ENCODE measurements at places on chromosomes 2 and 18.

- no peak for DNase-seq
These were observed 245.4 kb downstream of the METTL4 start for GRCh38 chr18:2325933-2326332.

DNA sequence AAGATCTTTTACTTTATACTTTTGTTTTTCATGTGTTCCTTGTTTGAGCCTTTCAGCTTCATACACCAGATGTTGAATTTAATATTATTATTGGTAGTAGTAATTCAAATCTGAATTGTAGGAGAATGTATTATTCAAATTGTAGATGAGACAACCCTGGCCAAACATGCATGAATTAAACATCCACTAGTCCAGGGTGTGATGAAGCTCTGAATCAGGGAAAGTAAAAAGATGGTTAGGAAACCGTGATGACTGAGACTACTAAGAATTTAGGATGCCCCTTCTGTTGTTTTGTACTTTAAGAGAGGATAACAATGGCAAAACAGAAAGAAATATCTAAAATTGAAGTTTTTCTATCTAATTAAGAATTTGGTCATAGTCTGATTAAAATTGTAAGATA lies 227.8 kb upstream of the CDH2 start:
- DNase-seq = no peak

DNA sequence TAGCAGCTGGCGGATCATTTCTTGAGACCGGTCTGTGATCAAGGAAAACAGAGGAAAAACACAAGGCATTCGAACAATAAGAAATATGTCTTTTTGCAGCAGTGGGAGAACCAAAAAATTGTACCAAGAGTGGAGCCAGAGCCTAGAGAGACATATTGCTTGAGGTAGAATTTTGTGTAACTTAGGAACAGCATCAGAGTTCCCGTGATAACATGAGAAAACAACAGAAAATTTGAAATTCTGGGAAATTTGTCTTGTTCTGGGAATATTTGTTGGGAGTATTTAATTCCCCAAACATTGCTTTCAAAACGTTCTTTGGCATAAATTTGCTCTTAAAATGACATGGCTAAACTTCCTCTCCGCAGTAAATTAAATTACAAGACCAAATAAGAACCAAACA lies 267.5 kb downstream of the GPD2 start:
- no peak for DNase-seq

GRCh38 chr2:168457190-168457895 lies 1.3 kb downstream of the CERS6 start:
- DNase-seq = no peak

DNA sequence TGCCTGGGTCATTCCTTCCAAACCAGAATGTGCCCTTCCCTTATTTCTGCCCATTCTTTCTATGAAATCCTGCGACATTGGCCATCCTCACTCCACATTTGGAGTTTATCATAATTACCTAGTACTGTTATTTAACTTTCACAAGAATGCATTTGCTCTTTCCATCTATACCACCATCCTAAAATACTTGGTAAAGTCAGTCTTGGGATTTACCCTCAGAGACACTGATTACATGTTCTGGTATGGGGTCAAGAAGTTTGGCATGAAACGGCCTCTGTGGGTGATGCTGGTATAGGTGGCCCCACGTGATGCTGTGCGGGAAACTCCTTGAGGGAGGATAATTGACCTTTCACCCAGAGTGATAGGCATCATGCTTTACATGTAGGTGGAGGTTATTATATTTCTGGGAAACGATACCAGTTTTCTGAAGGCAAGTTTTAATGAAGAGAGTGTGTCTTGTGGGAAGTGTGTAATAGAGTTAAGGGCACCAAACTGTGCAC lies 123.5 kb downstream of the FMNL2 start:
- no peak for DNase-seq

- DNase-seq = no peak
These were observed 73.9 kb upstream of the SIX2 start for GRCh38 chr2:45083175-45083574.

GRCh38 chr18:3604498-3605408 lies 154.8 kb downstream of the TGIF1 start:
- DNase-seq = peak; percentile 80

DNA sequence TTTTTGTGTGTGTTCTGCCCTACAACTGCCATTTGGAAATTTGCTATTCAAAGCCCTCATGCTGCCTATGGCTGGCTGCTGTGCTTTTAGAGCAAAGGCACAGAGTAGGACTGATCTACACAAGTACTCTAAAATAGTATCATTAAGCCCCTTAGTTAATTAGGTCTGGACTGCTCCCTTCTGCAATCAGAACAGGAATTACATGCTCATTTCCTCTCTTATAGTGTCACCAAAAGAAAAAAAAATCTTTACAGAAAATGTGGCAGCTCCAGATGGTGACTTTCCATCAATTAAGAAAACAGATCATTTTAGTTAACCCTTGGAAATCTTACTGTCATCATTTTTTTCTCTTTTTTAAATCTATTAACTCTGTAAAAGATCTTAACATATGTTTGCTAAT lies 337.5 kb downstream of the RIT2 start:
- DNase-seq = no peak

DNA sequence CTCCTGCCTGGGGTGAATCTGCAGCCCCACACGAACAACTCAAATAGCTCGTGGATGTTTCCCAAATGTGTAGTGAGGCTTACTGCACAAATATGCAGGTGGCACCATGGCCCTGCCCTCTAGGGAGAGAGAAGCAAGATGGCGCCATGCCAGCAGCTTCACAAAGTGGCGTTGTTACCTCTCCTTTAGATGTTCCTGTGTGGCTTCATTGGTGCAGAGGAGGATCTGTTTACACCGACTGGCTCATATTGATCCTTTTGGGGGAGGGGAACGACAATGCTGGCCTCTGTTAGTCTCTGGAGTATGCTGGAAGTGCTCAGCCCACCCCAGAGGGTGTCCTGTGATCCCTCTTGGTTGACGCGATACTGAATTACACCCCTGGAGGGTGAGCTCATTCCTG lies 99.5 kb upstream of the GATA6 start:
- no peak for DNase-seq

GRCh38 chr2:25286025-25286400 lies 55.7 kb downstream of the DNMT3A start:
- DNase-seq = no peak

DNA sequence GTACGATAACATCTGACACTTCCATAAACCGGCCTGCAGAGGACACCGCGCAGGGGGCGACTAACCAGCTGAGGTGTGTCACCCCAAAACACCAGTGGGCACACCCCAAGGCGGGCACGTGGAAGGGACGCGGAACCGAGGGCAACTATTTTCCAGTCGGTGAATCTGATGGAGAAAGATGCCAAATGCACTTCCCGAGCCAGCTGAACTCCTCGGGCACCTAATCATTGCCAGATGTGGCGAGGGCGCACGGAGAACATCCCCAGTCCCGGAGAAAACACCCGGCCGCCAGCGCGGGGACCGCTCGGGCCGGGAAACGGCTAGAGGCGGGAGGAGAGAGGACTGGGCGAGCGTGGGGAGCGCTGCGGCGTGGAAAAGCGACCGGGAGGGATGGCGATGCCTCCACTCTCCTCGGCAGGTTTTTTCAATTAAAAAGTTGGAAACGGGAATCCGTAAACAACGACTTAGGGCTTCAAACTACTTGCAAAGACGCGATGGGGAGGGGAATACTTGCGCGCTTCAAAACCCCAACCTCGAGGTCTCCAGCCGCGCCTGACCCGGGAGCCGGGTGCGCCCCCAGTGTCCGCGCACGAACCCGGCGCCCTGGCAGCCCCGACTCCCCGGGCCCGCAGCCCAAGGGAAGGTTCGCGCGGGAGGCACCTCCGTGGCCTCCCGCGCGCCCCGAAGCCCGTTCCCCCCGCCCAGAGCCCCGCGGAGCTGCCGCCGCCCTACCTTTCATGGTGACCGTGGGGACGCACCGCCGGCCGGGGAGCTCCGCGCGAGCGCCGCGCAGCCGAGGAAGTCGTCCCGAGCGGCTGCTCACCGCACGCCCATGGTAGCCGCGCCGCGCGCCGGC lies 497 bp downstream of the COLEC12 start:
- DNase-seq = no peak

DNA sequence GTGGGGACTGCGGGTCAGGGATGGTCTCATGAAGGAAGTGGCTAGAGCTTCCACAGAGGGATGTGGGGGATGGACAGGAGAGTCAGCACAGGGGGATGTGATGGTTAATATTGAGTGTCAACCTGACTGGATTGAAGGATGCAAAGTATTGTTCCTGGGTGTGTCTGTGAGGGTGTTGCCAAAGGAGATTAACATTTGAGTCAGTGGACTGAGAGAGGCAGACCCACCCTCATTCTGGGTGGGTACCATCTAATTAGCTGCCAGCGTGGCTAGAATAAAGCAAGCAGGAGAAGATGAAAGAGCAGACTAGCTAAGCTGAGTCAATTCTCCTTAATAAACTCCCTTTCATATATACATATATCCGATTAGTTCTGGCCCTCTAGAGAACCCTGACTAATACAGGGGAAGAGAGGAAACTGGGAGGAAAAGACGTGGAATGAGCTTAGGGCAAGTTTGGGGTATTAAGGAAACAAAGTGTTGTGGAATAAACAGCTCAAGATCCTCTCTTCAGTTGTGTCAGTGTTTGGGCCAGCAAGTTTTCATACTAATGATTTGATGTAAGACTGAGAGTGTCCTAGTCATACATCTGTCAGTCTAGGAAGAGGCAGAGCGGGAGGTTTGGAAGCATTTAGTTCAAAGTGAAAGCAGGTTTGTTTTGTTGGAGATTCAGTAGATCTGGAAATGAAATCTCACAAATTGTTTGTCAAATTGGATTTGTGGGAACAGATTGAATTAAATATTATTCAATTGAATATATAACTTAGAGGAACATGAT lies 135.2 kb upstream of the NT5C1B start:
- no peak for DNase-seq

GRCh38 chr2:68466361-68466777 lies 725 bp downstream of the FBXO48 start:
- peak; percentile 20 for DNase-seq

- DNase-seq = no peak
These were observed 2.5 kb downstream of the CHN1 start for GRCh38 chr2:175002547-175003274.

GRCh38 chr2:74560591-74560990 lies 6.1 kb downstream of the DOK1 start:
- DNase-seq = peak; percentile 52

DNA sequence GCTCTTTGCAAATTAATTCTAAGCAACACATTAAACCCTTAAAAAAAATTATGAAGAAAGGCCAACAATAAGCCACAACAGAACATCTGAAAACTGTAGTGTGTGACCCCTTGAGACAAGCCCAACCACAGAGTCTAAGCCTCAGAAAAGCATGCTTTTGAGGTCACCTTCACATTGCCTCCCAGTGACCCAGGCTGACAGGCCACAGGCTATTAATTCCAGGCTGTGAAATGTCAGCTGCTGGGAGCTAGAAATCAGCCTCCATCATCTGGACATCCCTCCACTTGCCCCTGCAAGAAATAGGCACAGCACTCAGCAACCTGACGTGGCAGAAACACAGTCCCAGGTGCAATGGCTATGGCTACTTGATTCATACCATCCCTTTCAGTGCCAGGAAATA lies 179.4 kb upstream of the ZFP36L2 start:
- DNase-seq = no peak

DNA sequence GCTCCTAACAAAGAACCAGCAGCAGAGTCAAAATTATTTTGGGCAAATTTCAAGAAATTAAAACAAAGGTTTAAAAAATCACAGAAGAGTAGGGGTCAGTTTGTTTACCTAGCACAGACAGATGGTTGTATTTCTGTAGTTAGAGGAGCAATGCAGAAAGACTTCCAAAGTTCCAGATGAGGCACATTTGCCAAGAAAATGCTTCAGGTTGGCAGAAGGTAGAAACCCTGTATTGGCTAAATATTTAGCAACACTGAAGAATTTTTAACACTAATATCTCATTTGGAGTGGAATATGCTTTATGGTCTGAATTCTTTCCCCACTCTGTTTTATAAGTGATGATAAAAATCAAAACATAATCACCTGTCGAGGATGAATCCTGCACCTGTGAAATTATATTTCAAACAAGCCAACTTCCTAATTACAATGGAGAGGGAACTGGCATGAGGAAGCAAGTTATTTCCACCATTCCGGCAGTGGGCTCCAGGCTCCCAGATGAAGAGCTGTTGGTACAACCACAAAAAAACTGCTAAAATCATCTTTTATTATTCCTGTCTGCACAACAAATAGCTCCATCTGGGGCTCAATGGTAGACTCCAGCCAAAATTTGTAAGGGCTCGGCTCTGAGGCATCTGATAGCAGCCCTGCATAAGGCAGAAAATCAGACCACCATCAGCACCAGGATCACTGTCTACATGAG lies 286.5 kb upstream of the REV1 start:
- no peak for DNase-seq

DNA sequence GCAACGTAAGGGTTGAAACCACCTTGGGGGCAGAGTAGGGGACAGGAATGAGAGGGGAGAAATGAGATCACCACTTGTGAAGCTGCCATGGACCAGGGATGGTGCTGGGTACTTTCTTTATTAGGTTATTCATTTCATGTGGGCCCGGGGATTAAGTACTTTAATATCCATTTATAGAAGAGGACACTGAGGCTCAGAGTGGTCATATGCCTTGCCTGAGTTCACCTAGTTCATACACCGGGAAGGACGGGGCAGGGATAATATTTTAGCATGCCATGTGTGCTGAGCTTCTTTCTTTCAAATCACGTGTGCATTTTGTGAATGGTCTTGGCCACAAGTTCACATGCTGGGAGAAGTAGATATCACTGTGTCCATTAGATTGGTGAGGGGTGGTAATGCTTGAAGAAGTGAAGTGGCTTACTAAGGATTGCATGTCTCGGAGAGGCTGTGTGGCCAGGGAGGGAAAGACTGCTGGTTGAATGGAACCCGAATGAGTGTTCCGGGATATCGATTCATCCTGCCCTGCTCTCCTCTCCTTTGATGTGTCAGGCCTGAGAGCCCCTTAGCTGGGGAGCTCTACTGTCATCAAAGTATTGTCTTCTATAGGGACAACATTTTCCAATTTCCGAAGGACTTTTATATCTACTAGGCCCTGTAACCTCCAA lies 187.1 kb downstream of the MYCN start:
- no peak for DNase-seq

- DNase-seq = no peak
These were observed 299.1 kb upstream of the TNP1 start for GRCh38 chr2:217158928-217159327.

DNA sequence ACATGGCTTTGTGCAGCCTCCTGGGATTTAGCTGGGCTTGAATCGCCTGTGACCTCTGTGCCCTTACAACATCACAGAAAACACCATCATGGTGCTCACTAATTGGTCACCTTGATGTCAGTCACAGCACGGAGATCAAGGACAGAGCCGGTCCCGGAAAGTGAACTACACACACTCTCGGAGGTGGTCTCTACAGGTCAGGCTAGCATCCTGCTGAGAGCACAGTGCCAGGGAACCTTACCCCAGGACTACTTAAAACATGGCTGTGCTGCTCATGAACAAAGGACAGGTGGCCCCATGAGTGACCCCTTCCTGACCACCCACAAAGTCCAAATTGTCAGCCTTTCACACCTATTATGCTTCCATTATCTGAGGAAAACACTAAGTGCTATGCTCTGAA lies 1782.1 kb upstream of the CELF4 start:
- no peak for DNase-seq

GRCh38 chr2:174711206-174711605 lies 53.1 kb downstream of the CHRNA1 start:
- no peak for DNase-seq

GRCh38 chr2:121151311-121152109 lies 133.5 kb downstream of the TFCP2L1 start:
- DNase-seq = no peak
